HTR-8/SVneo (cell line): ENCODE measurements at places on chromosomes 2 and 18.

DNA sequence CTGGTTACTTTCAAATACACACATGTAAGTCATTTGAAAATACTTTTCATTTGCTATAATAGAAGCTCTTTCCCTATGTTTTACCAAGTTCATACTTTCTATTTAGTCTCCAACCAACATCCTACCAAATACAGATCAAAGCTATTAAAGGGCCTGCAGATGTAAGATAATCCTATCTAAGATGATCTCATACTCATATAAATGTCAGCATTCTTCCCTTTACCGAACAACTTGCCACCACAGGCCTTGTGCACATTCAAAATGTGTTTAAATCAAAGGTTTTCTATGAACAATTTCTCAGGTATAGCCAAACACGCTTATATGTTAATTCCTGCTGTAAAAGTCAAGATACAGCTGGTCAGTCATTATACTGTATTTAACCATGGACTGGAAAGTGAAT is 23.3 kb downstream of the KCTD18 start:
- DNase-seq: no peak

DNA sequence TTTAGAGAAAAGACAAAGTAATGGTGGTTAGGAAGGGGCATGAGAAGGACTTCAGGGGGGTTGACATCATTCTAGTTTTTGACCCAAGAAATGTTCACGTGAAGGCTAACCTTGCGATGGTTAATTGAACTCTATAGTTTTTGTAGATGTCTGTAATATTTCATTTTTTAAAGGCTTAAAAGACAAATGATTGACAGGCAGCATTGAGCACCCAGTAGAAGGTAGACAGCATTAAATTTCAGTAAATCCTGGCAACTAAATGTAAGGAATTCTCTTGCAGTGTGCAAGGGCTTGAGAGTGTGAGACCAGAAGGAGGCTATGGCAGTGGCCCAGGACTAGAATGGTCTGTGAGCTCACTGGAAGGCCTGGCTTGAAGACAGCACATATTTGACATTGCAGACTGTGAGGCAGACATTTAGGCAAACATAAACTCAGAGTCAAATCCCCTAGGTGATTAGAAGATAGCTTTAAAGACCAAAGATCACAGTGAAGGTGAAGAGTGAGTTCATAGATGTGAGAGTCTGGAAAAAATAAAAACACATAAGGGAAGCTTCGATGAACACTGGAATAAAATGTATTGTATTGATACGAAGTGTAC is 100.1 kb upstream of the MAP4K4 start:
- no peak for DNase-seq

DNA sequence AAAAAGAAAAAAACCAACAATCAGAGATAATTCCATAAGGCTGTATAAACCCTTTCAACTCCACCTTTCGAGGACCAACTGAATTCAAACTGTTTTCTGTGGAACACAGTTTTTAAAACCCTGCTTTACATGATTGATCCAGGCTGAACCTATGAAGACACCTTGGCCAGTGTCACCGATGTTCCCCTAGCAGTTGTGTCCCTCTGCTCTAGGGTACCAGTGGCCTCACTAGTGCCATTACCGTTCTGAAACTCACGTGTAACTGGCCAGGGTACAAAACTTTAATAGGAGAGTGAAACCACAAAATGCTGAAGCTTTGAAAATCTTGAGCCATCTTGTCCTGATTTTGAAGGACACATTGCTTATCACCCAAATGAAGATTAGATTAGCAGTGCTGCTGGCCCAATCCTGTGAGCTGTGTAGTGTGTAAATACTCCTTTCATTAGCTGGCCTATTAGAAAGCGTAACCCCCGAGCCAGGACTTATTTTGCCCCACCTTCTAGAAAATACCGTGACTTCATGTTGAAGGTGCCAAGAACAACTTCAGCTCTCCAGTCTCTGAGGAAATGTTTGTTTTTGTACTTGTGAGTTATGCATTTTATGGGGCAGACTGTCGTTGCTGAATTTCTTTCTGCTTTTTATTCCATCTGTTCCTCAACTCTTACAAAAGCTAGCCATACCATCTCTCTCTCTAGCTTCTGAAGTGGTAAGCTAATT is 147.8 kb upstream of the MAP3K20 start:
- DNase-seq: no peak

GRCh38 chr2:50469784-50470183 is 562.1 kb downstream of the NRXN1 start:
- no peak for DNase-seq

- DNase-seq: no peak
Observed at GRCh38 chr2:2879071-2879470, 498.5 kb downstream of the EIPR1 start.
